MCF 10A (cell line): ENCODE measurements at places on chromosomes 4 and X. TPM values are rescaled to one million over a fixed set of nuclear protein-coding genes. Genes with fewer than 3 reads are reported as not detected.

Gene NRK
- 0.16 and 0.25 TPM in 2 replicates for total RNA-seq

DNA sequence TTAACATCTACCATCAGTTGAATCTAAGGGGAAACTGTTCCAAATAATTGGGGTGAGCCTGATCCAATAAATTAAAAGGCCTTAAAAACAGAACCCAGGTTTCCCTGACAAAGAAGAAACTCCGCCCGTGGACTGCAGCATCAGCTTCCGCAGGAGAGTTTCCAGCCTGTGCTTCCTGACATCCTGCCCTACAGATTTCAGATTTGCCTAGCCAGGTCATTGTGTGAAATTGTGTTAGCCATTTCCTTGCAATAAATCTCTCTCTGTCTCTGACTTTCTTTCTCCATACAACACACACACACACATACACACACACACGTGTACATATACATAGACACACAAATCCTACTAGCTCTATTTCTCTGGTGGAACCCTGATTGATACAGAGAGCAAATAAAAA lies 48.3 kb upstream of the LCORL start:
- H3K4me1 ChIP-seq, result no peaks in the 10 kb centered on the region
- no peaks in the 10 kb centered on the region for H3K36me3 ChIP-seq
- no peak overlapping the region for H3K27ac ChIP-seq

GRCh38 chr4:87575408-87575807 lies 32.9 kb upstream of the DSPP start:
- H3K4me1 ChIP-seq, result peaks cover 21% of the 10 kb centered on the region
- no peak overlapping the region for H3K4me3 ChIP-seq
- no peaks in the 10 kb centered on the region for H3K36me3 ChIP-seq
- peak overlapping the region; percentile 71 for H3K27ac ChIP-seq

Gene CT83
- not detected in 2 replicates for total RNA-seq

DNA sequence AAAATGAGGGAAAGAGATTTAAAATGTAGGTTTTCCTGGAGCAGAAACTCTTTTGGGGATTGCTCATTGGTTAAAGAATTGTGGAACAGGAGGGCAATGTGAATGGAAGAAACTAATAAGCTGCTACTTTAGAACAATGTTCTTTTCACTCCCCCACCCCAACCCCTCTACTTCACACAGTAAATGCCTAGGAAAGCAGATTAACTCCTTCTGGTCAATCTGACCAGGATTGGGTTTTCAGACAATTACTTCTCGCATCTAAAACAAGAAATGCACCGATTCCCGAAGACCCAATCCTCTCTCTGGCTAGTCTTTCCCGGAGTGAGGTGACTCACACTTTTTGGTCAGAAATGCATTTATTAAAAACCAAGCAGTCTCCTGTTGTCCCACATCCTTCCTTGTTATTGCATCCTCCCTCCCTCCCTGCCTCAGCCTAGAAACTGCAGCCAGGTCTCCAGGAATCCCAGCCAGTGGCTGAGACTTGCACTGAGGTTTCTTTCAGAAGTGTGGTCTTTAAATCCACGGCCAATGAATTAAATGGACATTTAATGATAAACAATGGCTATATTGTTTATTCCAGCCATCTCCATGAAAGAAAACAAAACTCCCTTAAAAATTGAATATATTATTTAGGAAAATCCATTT lies 21.4 kb downstream of the MFAP3L start:
- no peak overlapping the region for H3K4me3 ChIP-seq
- no peak overlapping the region for H3K27ac ChIP-seq
- DNase-seq, result peak; percentile 9

GRCh38 chrX:148865277-148866210 lies 365.1 kb downstream of the AFF2 start:
- H3K27ac ChIP-seq, result no peak overlapping the region
- no peaks in the 10 kb centered on the region for H3K36me3 ChIP-seq
- no peaks in the 10 kb centered on the region for H3K4me1 ChIP-seq
- no peak for DNase-seq
- no peak overlapping the region for H3K4me3 ChIP-seq

DNA sequence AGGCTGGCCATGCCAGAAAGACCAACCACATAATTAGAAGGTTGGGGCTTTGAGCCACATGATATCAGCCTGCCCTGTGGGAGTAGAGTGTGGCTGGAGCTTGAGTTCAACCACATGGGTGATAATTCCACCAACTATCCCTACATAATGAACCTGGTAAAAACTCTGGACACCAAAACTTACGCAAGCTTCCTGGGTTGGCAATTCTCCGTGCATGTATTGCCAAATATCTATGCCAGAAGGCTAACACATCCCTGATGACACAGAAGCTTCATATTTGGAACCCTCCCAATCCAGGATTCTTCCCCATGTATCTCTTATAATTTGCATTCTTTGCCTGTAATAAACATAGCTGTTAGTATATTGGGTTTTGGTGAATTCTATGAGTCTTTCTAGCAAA lies 68.2 kb downstream of the FUNDC1 start:
- no peak overlapping the region for H3K27ac ChIP-seq
- peaks cover 7% of the 10 kb centered on the region for H3K4me1 ChIP-seq
- peaks cover 44% of the 10 kb centered on the region for H3K27me3 ChIP-seq
- peak; percentile 92 for DNase-seq

Gene PCDH10
- total RNA-seq, result not detected in 2 replicates

GRCh38 chr4:86965019-86965976 lies 30.5 kb downstream of the AFF1 start:
- no peaks in the 10 kb centered on the region for H3K27me3 ChIP-seq
- no peak for DNase-seq
- no peak overlapping the region for H3K27ac ChIP-seq
- H3K4me1 ChIP-seq, result peaks cover 1% of the 10 kb centered on the region
- H3K4me3 ChIP-seq, result no peak overlapping the region

- H3K27ac ChIP-seq, result no peak overlapping the region
- H3K27me3 ChIP-seq, result peaks cover 7% of the 10 kb centered on the region
- H3K4me3 ChIP-seq, result no peak overlapping the region
- no peaks in the 10 kb centered on the region for H3K4me1 ChIP-seq
Measured at GRCh38 chr4:183855323-183856190, 49.5 kb upstream of the STOX2 start.

Gene SFRP2
- not detected in 2 replicates for total RNA-seq

- no peak overlapping the region for H3K4me3 ChIP-seq
- H3K27me3 ChIP-seq, result no peaks in the 10 kb centered on the region
- peak overlapping the region; percentile 8 for H3K27ac ChIP-seq
- no peaks in the 10 kb centered on the region for H3K36me3 ChIP-seq
Measured at GRCh38 chr4:163808011-163808410, 313.5 kb downstream of the TMA16 start.

DNA sequence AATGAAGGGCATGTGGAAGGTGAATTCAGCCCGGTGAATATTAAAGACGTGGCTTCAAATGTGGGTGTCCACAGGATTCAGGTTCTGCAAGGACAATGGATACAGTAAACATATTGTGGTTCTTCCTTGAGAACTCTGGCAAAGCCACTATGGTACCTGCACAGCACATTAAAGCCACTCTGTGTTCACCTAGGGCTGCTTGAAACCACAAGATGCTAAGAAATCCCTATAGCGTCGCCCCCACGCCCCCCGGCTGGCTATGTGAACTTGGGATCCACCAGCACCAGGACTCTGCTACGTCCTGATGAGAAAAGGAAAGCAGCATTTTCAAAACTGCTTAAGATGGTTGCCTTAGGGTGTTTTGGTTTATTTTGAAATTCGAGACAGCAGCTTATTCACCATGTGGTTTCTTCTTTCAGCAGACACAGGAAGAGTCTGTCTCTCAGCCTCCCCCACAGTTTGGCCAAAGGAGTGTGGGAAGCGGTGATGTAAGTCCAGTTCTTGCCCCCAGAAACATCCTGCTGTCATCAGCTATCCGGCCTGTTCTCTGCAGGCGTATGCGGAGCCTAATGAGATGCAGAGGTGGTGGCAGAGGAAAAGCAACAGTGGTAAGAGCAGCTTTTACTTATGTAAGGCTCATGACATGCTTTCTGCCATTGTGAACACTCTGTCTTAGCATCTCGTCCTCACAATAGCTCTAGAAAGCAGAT lies 111.5 kb downstream of the AFAP1 start:
- DNase-seq, result peak; percentile 97
- no peaks in the 10 kb centered on the region for H3K27me3 ChIP-seq
- peak overlapping the region; percentile 85 for H3K27ac ChIP-seq
- H3K4me3 ChIP-seq, result peak overlapping the region; percentile 38
- H3K36me3 ChIP-seq, result peaks cover 22% of the 10 kb centered on the region
- H3K4me1 ChIP-seq, result peaks cover 19% of the 10 kb centered on the region

DNA sequence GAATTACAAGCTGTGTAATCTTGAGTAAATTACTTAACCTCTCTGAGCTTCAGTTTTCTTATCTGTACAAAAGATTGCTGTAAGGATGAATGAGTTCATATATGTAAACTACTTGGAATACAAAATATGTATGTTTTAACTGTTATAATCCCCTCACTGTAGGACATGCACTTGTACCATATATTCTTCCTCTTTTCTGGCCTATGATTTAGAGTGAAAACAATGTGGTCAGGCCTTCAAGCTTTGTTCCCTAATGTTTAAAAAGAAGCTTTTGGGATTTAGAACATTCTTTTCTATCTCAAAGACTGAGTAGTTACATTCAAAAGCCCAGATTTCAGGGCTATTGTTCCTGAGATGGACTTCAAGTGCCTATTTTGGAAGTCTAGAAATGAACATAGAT lies 26.7 kb upstream of the GPRIN3 start:
- no peak overlapping the region for H3K4me3 ChIP-seq
- no peak for DNase-seq
- H3K4me1 ChIP-seq, result no peaks in the 10 kb centered on the region
- no peaks in the 10 kb centered on the region for H3K36me3 ChIP-seq
- H3K27me3 ChIP-seq, result no peaks in the 10 kb centered on the region
- no peak overlapping the region for H3K27ac ChIP-seq

DNA sequence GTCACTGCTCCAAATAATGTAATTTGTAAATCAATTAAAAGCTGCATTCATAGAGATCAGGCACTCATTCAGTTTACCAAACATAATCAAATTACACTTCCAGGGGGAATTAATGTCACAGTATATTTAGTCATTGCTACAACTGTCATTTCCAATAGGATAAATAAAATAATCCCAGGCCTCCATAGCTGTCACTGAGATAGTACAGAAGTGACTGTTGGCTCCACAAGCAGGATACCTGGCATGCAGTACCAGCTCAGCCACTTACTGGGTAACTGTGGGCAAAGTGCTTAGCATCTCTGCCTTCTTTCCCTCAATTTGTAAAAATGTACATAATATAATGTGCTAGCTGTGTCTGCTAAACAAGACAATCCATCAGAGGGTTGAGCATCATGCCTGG lies 128.1 kb downstream of the CAMK2D start:
- H3K4me3 ChIP-seq, result no peak overlapping the region
- no peak for DNase-seq
- H3K27me3 ChIP-seq, result no peaks in the 10 kb centered on the region
- peaks cover 23% of the 10 kb centered on the region for H3K4me1 ChIP-seq
- no peaks in the 10 kb centered on the region for H3K36me3 ChIP-seq
- H3K27ac ChIP-seq, result no peak overlapping the region

GRCh38 chrX:123562342-123563146 lies 170.3 kb downstream of the THOC2 start:
- no peak for DNase-seq
- H3K4me3 ChIP-seq, result no peak overlapping the region
- no peaks in the 10 kb centered on the region for H3K4me1 ChIP-seq

Gene MTCP1
- total RNA-seq, result 21.3 and 32.2 TPM in 2 replicates

GRCh38 chr4:56115898-56116297 lies 167.2 kb downstream of the CEP135 start:
- no peak for DNase-seq
- no peak overlapping the region for H3K4me3 ChIP-seq
- no peak overlapping the region for H3K27ac ChIP-seq
- H3K27me3 ChIP-seq, result no peaks in the 10 kb centered on the region
- H3K36me3 ChIP-seq, result no peaks in the 10 kb centered on the region
- no peaks in the 10 kb centered on the region for H3K4me1 ChIP-seq

Gene SLC38A5
- total RNA-seq, result 1.4 and 2.6 TPM in 2 replicates

DNA sequence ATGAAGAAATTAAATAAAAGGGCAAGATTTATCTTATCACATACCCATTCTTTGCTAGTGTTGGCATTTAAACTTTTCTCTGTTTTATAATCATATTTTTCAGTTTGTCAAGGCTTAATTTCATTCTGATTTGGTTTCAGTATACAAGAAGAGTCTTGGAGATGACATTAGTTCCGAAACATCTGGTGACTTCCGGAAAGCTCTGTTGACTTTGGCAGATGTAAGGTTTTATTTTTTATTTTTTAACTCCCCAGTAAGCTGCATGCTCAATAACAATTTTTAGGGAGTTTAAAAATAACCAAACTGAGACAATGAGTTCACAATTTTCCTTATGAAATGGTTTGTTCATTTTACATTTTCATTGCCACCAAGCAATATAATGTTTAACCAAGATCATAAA lies 39.8 kb downstream of the ANXA3 start:
- peaks cover 59% of the 10 kb centered on the region for H3K36me3 ChIP-seq
- DNase-seq, result no peak
- H3K27ac ChIP-seq, result peak overlapping the region; percentile 54
- H3K4me3 ChIP-seq, result no peak overlapping the region

GRCh38 chrX:72495046-72495445 lies 77.6 kb downstream of the HDAC8 start:
- H3K4me1 ChIP-seq, result no peaks in the 10 kb centered on the region
- no peak overlapping the region for H3K4me3 ChIP-seq
- peaks cover 10% of the 10 kb centered on the region for H3K36me3 ChIP-seq
- no peak overlapping the region for H3K27ac ChIP-seq
- peaks cover 80% of the 10 kb centered on the region for H3K27me3 ChIP-seq

Gene NDNF
- 0.42 TPM in 1 of 2 replicates, not detected in the other for total RNA-seq

GRCh38 chr4:26862381-26862915 lies 1.8 kb downstream of the STIM2 start:
- no peaks in the 10 kb centered on the region for H3K36me3 ChIP-seq
- no peaks in the 10 kb centered on the region for H3K27me3 ChIP-seq
- H3K4me3 ChIP-seq, result peak overlapping the region; percentile 88

DNA sequence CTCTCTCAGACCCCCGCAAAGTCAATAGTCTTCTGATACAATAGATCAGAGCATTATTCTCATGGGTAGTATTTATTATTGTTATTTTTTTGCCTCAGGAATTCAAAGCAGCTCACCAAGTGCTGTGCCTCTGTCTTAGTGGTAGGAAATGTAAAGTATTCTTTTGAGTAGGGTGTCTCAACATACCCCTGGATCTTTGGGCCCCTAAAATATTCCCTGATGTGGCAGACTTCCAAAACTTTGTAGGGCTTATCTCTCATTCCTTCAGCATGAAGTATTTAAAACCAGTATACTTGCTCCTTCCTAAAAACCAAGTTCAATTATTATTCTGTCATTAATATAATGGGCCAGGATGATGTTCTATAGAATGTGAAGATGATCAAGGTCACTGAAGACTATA lies 115.3 kb upstream of the ZNF827 start:
- H3K27me3 ChIP-seq, result no peaks in the 10 kb centered on the region
- no peak for DNase-seq
- H3K4me3 ChIP-seq, result no peak overlapping the region
- H3K36me3 ChIP-seq, result no peaks in the 10 kb centered on the region
- H3K27ac ChIP-seq, result no peak overlapping the region

GRCh38 chrX:149567621-149568417 lies 18.1 kb upstream of the HSFX3 start:
- H3K27me3 ChIP-seq, result no peaks in the 10 kb centered on the region
- H3K36me3 ChIP-seq, result no peaks in the 10 kb centered on the region
- no peaks in the 10 kb centered on the region for H3K4me1 ChIP-seq
- no peak overlapping the region for H3K4me3 ChIP-seq
- DNase-seq, result no peak
